ENCODE measurements at places on chromosomes 2 and 18. TPM values are rescaled to one million over a fixed set of nuclear protein-coding genes. Genes with fewer than 3 reads are reported as not detected.

The CDK5R2 gene
- not detected for total RNA-seq

The SLC9A4 gene
- total RNA-seq = 0.10 TPM

The CNTNAP5 gene
- not detected for total RNA-seq

GRCh38 chr2:55786280-55786679 is 92.6 kb upstream of the PNPT1 start:
- no peak overlapping the region for H3K4me3 ChIP-seq
- DNase-seq = no peak
- H3K36me3 ChIP-seq = no peaks in the 10 kb centered on the region
- no peaks in the 10 kb centered on the region for H3K27me3 ChIP-seq
- H3K4me1 ChIP-seq = no peaks in the 10 kb centered on the region

DNA sequence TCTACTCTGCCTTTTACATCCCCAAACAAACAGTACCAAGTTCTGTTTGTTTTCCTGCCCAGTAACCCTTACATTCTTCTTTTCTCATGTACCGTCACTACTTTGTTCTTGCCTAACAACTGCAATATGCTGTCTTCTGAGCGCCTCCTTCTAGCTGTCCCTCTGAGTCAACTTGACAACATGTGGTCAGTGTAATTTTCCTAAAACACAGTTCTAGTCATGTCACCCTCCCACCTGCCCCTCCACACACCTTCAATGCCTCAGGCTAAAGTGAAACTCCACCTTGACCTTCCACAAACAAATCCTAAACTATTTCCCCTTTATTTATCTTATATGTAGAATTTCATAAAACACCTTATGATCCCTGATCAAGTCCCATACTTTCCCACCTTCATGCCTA is 124.6 kb upstream of the CD302 start:
- DNase-seq = no peak
- H3K27me3 ChIP-seq = no peaks in the 10 kb centered on the region
- peaks cover 2% of the 10 kb centered on the region for H3K4me1 ChIP-seq
- no peak overlapping the region for H3K27ac ChIP-seq
- no peaks in the 10 kb centered on the region for H3K36me3 ChIP-seq
